ENCODE measurements at places on chromosomes 2 and 18.

- DNase-seq, result no peak
Observed at GRCh38 chr2:231769170-231770136, 11.6 kb downstream of the PDE6D start.

DNA sequence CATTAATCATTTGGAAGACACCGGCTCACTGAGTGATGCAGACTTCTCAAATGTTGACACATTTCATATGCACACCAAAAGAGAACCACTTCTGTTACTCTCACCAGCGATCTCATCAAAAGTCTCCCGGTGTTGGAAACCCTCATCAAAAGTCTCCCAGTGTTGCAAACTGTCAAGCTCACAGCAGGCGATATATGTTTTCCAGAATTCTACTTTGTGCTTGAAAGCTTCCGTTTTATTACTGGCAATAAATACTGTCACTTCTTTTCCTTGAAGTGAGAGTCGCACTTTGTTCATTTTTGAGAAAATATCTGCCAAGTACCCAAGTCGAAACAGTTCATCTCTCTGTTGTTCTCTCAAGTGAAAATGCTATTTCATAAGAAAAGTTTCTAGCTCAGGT, 20.5 kb downstream of the MLPH start:
- DNase-seq, result no peak

DNA sequence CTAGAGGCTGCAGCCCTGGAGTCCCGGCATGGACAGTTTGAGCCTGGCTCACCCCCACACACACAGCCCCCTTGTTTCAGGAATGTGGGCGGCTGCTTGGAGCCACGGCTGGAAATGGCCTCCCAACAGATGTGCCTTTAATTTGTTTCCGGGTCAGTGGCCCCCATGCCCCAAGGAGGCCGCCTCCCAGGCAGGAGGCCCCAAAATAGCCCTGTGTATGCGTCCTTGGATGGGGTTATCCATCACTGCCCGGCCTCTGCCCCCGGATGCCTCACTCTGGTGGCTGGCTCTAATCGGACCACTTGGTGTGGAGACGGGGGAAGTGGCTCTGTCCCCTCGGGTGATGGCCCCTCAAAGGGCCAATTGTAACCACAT, 151.9 kb upstream of the MYCN start:
- no peak for DNase-seq

- peak; percentile 90 for DNase-seq
Observed at GRCh38 chr2:39642051-39642718, 23.5 kb upstream of the TMEM178A start.

DNA sequence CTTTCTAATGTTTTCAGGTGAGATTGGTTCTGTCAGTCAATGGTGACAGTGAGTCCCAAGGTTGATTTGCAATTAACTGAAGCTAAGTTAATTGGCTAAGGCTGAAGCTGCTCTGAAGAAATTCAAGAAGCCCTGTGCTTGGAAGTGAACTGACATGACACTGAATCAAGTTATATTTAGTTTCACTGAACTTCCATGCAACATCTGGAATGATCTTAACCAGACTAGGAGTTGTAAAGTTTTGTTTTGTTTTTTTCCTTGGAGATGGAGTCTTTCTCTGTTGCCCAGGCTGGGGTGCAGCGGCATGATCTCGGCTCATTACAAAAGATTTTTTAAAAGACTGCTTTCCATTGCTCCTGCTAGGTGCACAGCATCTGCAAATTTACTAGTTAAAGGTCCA, 11.4 kb downstream of the SERPINB5 start:
- DNase-seq, result no peak

DNA sequence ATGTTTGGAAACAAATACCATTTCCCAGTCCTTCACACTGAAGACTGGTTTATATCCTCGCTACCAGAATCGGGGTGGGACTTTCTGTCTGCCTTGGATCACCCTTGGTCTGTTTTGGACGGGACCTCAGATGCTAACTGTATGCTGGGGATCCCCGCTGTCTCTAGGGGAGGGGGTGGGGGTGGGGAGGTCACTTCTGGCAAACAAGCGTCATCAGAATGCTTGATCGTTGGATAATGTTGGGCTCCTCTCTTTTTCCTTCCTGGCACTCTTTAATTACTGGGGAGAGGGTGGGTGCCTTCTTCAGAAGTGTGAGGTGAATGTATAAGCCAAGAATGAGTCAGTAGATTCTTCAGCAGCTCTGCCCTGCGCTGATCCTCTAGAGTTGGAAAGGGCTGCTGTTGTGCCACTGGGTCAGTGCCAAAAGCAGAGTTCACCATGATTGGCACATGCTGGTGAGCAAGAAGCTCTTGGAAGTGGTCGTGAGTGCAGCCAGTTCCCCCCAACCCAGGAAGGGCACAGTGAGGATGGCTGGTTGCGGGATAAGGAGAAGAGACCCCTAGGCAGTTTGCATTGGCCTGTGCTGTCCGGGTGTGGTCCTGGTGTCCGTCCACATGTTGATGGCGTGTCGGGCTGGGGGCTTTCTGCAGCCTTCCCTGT, 32.2 kb downstream of the DGKD start:
- DNase-seq, result no peak

- DNase-seq, result no peak
Observed at GRCh38 chr18:63440881-63441280, 18.6 kb upstream of the VPS4B start.

DNA sequence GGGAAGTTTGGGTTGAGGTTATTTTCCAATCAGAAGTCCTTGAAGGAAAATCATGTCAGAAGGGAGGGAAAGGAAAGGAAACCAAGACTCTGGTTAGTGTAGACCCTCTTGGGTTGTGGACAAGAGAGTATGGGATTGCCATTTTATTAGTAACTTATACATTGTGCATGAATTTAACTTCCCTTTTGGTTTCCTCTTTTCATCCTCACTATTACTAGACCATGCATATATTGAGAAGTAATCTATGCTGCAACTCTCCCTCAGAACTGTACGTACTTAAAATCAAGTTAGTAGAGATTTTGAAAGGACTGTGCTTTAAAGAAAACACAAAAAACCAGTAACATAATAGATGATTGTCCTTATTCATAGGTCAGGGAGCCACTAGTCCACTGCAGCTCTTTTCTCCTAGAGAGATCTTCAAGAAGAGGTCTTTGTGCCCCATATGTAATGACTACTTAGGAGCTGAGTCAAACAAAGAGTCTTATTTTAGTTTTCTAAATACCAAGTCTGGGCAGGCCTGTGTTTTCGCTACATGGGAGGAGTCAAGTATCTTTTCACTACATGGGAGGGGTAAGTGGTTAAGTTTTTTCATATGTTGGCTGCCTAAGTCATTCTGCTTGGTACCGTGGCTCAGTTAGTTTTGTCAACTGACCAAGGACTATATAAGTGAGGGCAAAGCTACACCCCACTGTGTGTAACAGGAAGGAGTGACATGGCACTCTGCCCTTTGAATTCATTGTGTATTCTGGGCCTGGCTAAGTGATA, 25.2 kb upstream of the FAM117B start:
- DNase-seq, result no peak

GRCh38 chr2:222410534-222410933, 13.8 kb upstream of the SGPP2 start:
- DNase-seq, result peak; percentile 72

- no peak for DNase-seq
Observed at GRCh38 chr2:60437080-60437696, 116.3 kb downstream of the BCL11A start.

GRCh38 chr2:681312-681711, 4.1 kb upstream of the TMEM18 start:
- DNase-seq, result no peak

DNA sequence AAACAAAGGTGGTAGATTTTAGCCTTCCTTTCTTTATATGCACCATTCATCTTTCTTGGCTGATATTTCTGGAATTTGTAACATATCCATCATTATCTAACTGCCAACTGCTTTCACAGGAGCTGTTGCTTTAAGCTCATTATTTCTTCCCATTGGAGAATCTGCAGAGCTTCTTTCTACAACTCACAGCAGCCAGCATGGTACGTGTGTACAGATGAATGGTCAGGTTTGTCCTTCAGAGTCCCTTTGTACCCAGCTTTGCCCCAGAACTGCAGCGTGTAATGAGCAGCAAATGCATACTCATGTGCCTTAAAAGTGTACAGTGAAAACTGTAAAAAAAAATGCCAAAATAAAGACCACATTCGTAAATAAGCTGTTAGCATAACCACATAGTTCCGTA, 260.9 kb downstream of the FIGN start:
- no peak for DNase-seq

GRCh38 chr2:224319750-224320149, 82.2 kb downstream of the FAM124B start:
- DNase-seq, result no peak

DNA sequence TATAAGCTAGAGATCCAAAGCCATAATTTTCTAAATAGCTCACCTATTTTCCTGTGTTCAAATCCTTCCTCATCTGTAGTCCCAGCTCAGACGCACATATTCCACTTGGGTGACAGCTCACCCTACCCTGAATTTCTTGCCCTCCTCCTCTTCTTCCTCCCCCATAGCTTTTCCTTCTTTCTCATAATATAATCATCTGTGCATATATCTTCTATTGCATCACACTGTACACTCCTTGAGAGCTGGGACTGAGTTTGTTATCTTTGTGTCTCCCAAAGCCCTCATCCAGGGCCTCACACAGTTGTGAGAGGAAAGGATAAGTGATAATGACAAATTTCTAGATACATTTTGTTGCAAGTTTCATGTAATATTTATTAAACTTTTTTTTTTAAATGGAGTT, 55.9 kb upstream of the RTN4 start:
- DNase-seq, result no peak

- DNase-seq, result no peak
Observed at GRCh38 chr2:71460595-71461303, 7.4 kb downstream of the DYSF start.

DNA sequence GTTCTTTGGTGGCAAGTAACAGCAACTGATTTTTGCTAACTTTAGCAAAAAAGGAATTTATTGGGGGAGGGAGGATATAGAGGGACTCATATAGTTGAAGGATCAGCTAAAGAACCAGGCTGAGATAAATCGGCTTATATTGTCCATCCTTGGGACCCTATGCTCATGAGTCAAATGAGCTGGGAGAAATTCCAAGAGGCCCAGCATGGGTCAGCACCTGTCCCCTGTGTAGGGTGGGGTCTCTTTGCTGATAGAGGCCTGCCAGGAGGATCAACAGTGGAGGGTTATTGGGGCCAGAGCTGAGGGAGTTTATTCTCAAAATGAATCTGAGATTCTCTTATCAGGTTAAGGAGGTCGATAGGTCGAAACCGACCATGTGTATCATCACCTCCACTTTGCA, 97.2 kb downstream of the VAPA start:
- no peak for DNase-seq

DNA sequence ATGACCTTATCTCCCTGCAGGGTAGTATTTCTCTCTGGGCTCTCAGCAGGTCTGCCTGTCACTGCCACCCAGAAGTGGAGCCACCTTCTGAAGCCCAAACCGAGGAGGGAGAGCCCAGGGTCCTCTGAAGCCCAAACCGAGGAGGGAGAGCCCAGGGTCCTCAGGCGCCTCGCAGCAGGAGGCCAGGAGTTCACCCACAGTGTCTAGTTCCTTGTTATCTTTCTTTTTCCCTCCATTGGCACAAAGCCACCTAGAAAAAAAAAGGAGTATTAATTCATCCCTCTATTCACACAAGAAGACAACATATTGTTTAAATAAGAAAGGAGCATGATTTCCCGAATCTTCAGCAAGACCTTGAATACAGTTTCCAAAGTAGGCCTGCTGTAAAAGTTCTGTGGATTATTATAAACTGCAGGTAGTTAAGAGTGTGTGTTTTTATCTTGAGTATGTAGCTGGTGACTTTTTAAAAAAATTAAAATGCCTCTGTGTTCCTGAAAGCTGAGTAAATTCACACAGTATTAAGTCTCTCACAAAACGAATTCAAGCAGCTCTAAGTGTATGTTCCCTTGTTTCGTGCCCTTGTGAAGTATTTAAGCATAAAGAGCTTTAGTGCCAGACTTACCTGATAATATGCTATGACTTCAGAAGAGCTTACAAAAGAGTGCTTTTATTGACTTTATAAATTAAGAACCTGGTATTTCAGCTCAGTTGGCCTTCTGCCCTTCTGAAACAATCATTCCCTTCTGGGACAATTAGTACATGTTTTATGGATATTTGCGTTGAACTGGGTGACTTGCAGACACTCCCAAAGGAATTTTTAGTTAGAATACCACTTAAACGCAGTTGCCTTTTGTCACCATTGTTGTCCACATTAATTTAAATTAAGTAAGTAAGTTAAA, 11.7 kb upstream of the GRHL1 start:
- DNase-seq, result no peak

DNA sequence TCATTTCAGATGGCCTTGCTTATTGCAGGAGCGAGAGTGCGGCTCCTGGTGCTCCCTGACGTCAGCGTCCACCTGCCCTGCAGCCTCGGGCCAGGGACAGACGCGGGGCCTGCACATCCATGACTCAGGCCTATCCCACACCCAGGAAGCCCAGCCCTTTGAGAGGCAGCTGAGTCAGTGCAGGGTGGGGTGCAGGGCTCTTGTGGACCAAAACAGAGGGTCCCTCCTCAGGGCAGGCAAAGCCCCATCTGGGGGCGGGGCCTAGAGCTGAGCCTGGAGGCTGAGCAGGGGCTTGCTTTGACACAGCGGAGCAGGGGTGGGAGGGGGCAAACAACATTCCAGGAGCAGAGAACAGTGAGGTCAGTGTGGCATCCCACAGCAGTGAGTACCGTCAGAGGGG, 7.7 kb upstream of the ARHGEF4 start:
- DNase-seq, result peak; percentile 68

- DNase-seq, result no peak
Observed at GRCh38 chr2:96131152-96131812, 7.0 kb downstream of the ASTL start.

GRCh38 chr2:127611076-127611925, 34.7 kb upstream of the GPR17 start:
- no peak for DNase-seq

- DNase-seq, result no peak
Observed at GRCh38 chr2:10564876-10565445, 116.8 kb upstream of the ODC1 start.

- no peak for DNase-seq
Observed at GRCh38 chr18:36634573-36635216, 194.1 kb downstream of the TPGS2 start.

GRCh38 chr2:162113776-162114168, 38.3 kb downstream of the GCG start:
- no peak for DNase-seq

DNA sequence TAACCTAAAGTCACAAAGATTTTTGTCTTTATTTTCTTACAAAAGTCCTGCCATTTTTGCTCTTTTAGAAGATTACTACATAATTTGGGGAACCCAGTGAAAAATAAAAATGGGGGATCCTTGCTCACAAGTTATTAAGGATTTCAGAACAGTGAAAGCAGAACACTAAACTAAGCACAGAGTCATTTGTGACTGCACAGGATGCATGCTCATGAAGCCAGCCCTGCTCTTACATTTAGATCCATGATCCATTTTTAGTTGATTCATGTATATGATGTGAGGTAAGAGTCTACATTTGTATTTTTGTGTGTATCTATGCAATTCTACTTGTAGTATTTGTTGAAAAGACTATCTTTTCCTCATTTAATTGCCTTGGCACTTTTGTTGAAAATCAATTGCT, 21.8 kb downstream of the SP140L start:
- no peak for DNase-seq

- no peak for DNase-seq
Observed at GRCh38 chr2:27306573-27307286, 1.5 kb downstream of the UCN start.

- DNase-seq, result no peak
Observed at GRCh38 chr2:43005245-43005974, 213.0 kb upstream of the HAAO start.

- no peak for DNase-seq
Observed at GRCh38 chr2:219661955-219662395, 34.5 kb downstream of the SLC4A3 start.

- DNase-seq, result no peak
Observed at GRCh38 chr2:42239811-42240210, 70.7 kb downstream of the EML4 start.

- peak; percentile 68 for DNase-seq
Observed at GRCh38 chr2:161990741-161991140, 83.3 kb downstream of the DPP4 start.

Data from urothelium cell line (cell line).